ENCODE measurements at places on chromosomes 11 and 22.

- DNase-seq: no peak
Measured at GRCh38 chr22:38972558-38972957, 9.6 kb upstream of the APOBEC3B start.

GRCh38 chr11:129295746-129296145 is 79.9 kb upstream of the BARX2 start:
- DNase-seq: no peak

GRCh38 chr11:77959434-77959833 is 35.0 kb downstream of the INTS4 start:
- DNase-seq: no peak

DNA sequence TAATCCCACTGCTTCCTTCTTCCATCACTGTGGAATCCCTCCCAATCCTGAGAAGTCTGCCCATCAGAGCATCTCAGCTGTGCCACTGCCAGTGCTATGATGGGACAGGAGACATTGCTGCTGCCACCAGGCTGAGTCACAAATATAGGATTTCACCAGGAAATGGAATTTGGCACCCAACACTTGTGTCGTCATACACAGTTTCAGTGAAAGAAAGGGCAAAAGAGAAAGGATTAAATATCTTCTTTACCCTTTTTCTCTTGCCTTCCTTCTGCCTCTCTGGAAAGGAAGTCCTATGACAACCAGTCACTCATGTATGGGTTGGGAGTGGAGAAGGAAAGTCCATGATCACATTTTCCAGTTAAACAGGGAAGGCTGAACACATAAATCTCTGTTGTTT is 133.4 kb downstream of the SPON1 start:
- no peak for DNase-seq

GRCh38 chr11:96658436-96658835 is 268.6 kb downstream of the JRKL start:
- DNase-seq: no peak

GRCh38 chr11:103499710-103500340 is 390.6 kb downstream of the DYNC2H1 start:
- DNase-seq: no peak

DNA sequence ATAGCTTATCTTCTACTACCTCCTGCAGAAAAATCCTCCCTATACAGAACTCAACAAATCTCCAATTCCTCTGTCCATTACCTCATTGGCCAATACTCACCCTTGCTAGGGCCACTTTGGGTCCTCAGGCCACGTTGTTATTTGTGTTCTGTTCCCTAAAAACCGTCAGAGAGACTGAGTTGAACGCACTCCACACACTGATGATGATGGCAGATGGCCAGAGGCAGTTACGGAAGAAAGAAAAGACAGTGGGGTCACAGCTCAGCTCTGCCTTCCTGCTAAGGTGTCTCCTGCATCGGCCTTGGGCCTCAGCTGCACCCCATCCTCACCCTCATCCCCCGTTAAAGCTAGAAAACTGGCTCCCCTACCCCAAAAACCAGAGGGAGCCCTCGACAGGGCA is 66.2 kb downstream of the MICAL3 start:
- no peak for DNase-seq

DNA sequence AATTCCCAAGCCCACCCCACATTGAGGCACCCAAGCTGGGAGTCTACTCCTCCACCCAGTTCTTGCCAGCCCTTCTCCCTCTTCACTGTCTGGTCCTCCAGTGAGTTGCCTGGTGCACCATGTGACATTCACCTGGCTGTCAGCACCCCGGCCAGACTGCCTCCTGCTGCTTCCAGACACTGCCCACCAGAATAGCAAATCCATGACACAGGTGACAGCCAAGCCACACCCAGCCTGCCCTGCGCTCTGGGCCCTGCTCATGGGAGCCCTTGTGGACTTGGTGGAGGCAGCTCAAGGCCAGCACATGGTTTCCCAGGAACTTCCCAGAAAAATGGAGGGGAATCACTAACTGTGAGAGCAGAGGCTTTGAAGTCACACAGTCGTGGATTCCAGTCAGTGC is 96.3 kb upstream of the CSNK2A3 start:
- DNase-seq: no peak

GRCh38 chr11:69199583-69200315 is 44.0 kb downstream of the SMIM38 start:
- DNase-seq: no peak

GRCh38 chr11:104968856-104969776 is 742 bp upstream of the CASP4 start:
- no peak for DNase-seq

- DNase-seq: no peak
Measured at GRCh38 chr22:27797520-27798391, 3.8 kb downstream of the MN1 start.

GRCh38 chr11:79564288-79564925 is 123.6 kb upstream of the TENM4 start:
- DNase-seq: no peak

DNA sequence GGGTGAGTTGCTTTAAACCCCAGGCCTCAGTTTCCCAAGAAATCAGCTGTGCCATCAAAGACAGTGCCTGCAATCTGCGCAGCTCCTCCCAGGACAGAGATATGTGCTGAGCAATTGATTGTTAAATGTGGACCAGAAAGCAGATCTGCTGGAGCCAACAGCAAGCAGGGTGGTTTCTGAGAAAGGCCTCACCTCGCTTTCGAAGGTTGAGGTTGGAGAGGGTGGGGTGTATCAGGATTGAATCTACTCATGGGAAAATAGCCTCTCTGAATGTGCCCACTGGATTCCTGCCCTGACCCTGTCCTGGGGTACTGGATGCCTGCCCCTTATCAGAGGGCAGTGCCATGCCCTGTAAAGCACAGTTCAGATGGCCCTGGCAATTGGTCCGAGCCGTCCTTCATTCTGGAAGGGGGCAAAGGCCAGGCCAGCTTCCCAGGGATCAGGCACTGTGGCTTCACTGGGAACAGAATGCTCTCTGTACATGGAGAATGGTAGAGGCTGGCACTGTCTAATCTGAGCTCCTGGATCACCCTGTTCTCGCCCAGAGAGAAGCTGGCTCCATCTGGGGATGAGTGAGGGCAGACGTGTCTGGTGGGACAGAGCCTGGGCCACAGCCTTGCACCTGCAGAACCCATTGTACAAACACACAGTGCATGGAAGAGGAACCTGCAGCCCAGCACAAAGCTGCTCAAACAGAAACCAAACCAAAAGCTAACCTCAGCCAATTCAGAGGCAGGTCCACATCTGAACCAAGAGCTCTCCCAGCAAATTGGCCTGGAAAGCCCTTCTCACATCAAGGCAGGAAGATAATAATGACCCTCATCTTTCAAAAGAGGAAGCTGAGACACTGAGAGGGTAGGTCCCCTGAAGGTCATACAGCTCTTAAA is 15.2 kb downstream of the DHCR7 start:
- DNase-seq: no peak

DNA sequence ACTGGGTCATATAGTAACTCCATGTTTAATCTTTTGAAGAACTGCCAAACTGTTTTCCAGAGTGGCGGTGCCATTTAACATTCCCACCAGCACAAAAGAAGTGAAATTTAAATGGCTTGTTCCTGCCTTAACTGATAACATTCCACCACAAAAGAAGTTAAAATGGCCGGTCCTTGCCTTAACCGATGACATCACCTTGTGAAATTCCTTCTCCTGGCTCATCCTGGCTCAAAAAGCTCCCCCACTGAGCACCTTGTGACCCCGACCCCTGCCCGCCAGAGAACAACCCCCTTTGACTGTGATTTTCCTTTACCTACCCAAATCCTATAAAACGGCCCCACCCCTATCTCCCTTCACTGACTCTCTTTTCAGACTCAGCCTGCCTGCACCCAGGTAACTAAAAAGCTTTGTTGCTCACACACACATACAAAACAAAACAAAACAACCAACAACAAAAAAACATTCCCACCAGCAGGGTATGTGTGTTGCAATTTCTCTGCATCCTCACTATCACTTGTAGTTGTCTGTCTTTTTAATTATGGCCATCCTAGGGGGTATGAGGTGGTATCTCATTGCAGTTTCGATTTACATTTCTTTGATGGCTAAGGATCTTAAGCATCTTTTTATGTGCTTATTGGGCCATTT is 109.0 kb downstream of the FAR1 start:
- no peak for DNase-seq
